Sigmoid colon (tissue), 7 donors: ENCODE measurements at places on chromosomes 4 and X.

DNA sequence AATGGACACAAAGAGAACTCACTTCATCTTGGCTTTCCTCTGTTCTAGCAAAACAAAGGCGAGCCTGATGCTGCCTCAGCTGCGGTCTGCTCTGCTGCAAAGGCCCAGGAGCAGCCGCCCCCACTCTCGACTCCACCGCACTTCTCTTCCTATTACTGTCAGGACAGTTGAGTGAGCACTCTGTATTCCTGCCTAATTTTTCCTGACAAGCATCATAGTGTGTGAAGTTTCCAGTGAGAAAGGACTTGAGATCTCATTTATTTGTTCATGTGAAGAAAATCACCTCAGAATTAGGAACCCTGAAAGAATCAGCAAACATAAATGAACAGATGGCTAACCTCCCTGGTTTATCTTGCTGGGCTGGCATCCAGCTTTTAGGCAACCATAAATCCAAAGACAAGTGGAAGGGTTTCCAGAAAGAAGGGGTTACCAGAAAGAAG is 15.6 kb downstream of the SCARB2 start:
- peak; percentile 85 for DNase-seq

DNA sequence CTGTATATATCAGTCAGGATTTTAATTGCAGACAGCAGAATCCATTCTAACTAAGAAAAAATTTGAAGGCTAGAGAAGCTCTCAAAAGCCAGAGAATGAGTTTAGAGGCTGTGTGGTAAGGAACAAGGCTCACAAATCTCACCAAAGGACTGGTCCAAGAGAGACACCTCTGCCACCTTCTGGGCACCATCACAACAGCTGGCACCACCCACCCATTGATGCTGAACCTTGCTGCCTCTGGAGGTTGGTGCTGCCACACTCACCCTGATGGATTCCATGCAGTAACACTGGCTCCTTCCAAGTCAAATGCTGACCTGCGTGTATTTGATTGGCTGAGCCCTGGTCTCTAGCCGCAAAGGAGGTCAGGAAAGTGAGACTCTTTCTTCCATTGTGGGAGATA is 100.8 kb downstream of the BEND2 start:
- no peak for DNase-seq

DNA sequence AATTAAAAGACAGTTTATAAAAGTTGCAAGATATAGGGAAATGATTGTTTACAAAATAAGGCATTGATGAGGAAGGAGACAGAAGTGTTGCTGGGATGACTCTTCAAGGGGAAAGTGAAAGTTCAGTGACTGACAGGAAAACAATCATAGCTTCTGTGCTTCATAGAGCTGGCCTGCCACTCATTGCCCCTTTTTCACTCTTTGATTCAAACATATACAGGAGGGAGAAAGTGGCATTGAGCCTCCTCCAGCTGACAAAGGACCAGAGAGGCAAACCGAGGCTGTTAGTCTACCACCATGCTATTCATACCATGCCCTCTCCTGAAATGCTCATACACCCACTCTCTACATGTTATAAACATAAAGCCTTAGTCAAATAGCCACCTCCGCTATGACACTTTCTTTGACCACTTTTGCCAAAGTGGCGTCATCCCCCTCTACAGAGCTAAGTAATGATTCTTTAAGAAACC is 79.2 kb upstream of the ATOH1 start:
- no peak for DNase-seq

- DNase-seq, result no peak
Measured at GRCh38 chr4:107058828-107059227, 22.7 kb upstream of the DKK2 start.

- DNase-seq, result no peak
Measured at GRCh38 chr4:145483514-145483913, 1.9 kb downstream of the SMAD1 start.

DNA sequence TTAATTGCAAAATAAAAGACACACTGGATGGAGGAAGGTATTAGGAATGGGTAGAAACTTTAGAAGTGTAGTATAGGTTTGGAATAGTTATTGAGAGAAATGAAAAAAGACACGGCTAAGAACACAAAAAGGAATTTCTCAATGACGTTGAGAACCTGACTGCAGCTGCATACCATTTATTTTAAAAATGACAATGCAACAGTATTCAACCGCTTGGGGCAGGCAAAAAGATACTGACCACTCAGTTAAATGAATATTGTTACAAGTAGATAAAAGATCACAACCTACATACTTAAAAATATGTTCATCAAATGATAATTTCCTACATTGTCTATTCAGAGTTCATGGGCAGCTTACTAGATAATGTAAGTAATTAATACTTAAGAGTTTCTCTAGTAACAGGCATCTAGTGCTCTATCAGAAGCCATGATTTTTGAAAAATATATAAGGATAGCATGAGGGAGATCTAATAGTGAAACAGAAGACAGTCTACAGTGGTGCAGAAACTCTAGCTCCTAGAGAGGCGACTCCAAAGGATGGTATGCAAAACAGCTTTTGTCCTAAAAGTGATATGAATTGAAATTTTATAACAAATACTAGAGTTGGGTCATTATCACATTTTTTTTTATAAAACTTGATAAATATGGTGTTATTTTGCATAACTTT is 216.2 kb upstream of the VEGFC start:
- DNase-seq, result no peak

DNA sequence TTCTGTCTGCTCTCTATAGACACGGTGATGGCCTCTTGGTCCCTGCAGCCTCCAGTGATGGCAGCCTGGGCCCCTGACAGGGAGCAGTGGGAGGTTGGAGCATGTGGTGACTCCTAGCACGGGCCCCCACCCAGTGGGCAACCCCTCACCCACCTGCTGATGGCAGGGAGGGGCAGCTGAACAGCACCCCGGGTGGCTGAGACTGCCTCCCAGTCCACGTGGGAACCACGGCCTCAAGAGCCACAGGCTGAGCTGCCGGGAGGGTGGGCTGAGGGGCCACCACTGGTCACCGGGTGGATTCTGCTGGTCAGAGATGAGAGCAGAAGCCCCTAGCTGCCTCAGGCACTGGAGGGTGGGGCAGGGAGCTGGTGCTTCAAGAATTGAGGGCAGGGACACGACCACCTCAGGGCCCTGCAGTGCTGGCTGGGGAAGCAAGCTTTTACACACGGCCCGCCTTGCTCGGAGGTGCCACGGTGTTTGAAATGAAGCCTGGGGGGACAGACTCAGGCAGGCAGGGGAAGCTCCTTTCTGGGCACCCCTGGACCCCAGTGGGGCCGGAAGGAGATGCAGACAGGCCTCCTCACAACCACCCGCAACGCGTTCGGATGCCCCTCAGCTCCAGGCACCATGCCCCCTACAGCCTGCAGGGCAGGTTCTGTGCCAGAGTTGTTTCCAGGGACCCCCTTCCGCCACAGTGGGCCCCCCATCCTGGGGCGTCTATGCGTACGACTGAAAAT is 6.3 kb upstream of the HAUS3 start:
- DNase-seq, result no peak

DNA sequence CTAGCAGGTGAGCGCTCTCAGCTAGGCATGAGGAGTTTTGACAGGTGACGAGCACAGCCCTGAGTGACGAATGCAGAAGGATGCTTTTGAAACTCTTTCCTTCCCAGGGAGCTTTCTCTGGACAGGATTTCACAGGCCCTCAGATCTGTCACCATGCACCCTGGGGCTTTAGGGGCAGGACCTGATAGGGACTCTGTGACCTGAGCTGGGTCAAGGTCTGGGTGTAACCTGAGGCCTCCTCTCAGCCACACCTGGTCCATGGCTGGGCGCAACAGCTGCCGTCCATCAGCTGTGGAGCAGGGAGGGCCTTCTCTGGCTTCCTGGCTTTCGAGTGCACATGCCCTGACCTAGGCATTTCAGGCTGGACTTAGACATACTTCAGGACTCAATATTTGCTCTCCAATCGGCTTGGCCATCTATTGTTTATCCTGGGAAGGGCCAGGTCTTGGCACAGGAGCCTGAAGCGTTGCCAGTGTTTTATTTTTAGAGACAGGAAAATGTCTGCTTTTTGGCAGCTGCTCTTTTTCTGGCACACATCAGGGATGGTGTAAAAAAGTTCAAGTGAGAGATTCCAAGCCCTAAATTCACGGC is 56.4 kb downstream of the C4orf51 start:
- peak; percentile 87 for DNase-seq

DNA sequence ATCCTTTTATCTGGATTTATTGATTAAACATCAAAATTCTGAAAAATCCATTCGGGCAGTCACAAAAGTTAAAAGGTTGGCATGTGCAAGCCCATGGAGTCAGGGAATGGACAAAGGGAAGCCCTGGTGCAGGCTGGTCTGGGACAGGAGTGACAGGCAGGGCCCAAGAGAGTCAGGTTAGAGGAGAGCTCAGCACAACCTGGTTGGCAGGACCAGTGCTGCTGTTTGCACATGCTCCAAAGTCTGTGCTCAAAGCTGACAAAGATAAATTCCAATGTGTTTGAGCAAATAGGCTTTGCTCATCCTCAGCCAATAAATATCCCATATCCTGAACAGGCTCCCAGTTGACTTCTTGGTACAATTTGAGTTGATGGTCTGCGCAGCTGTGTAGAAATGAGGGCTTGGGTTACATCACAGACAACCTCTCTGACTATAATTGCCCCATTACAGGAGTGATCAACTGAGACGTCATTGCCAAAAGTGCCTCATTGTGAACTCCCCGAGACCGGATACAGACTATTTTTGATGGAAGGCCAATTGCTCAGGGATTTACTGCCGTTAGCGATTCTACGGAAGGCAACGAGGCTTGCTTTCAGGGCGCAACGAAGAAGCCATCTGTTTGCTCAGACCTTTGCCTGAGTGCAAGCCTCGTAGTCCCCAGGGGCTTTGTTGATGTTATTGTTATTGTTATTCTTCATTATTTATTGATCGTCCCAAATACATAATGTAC is 1008.1 kb upstream of the TENM3 start:
- no peak for DNase-seq

GRCh38 chrX:40971736-40972135 is 113.5 kb upstream of the USP9X start:
- no peak for DNase-seq

DNA sequence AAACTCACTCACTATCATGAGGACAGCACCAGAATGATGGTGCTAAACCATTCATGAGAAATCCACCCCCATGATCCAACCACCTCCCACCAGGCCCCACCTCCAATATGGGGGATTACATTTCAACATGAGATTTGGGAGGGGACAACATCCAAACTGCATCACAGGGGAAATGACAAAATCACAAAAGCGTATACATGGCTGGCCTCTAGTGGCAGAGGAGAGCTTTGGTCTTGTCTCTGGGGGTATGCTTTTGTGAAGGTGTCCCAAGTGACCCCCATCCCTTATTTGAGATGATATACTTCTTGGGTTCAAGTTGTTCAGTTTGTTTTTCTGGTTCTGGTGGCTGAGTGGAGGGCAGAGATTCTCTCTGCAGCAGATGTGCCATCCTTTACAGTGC is 8.5 kb upstream of the SETD7 start:
- DNase-seq, result no peak

DNA sequence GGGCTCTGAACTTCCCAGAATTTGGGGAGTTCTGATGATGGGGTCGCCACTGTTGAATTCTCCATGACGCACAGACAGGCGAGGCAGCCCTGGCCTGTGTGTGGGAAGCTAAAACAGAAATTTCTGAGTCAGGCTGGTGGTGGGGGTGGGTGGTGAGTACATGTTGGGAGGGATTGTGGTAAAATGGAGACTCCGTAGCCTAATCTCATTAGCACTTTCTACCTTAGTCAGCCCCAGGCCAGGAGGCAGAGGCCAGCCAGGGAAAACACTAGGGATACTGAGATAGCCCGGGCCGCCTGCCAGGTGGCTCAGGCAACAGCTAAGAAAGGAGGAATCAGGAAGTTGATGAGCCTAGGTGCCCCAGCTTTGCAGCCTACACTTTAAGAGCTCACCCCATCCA is 39.3 kb upstream of the NHSL2 start:
- no peak for DNase-seq

GRCh38 chrX:19852014-19853005 is 35.1 kb downstream of the SH3KBP1 start:
- peak; percentile 79 for DNase-seq

DNA sequence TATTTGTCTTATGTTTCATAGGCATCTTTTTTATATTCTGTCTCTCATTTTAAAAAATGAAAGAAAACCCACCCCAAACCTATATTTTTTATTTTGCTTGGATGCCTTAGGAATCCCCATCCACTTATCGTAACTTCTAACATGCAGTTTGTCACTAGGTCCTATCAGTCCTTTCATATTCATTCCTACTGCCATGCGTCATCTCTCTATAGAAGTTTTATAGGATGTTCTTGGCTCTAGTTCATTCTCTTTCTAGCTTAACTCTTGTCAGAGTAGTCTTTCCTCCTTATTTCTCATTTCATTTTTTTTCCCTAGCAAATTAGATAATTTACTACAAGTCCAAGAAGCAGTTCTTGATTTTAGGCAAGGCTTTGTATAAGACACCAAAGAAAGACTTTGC is 92.7 kb downstream of the LARP1B start:
- DNase-seq, result no peak

GRCh38 chr4:171118091-171118490 is 695.1 kb upstream of the GALNTL6 start:
- no peak for DNase-seq

DNA sequence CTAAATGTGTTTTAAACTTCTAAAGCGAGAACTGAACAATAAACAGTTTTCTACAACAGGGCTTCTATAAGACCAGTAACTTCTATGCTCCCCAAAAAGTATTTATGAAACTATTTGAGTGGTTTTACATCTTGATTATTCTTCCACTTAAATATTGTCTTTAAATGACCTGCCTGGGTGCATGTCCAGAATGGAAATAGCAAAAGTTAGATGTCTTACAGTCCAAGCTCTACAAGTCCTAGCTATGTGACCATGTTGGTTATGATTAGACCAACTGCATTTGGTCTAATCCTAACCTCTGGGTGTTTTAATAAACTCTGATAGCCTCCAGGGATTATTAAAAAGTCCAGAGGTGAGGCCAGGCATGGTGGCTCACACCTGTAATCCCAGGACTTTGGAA is 79.0 kb upstream of the ATXN3L start:
- no peak for DNase-seq

DNA sequence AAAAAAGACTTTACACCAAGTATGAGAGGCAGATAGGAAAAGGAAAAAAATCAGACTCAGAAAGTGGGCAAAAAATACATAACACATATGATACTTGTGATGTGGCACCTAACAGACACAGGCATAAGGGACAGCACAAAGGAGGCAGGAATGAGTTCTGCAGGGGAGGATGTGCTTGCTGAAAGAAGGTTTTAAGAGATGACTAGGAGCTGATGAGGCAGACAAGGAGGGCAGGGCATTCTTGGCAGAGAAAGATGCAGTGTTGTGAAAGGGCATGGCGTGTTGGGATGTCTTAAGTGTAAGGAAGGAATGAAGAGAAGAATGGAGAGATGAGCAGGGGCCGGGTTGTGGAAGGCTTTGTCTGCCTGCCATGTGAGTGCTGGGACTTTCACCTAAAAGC is 49.7 kb upstream of the TMEM154 start:
- no peak for DNase-seq

- DNase-seq, result no peak
Measured at GRCh38 chr4:187908731-187909130, 86.8 kb upstream of the ZFP42 start.

- peak; percentile 94 for DNase-seq
Measured at GRCh38 chr4:140947506-140947905, 185.8 kb downstream of the RNF150 start.

GRCh38 chr4:121669163-121669550 is 27.6 kb downstream of the ANXA5 start:
- no peak for DNase-seq
